ENCODE measurements at places on chromosomes 12 and 14.

DNA sequence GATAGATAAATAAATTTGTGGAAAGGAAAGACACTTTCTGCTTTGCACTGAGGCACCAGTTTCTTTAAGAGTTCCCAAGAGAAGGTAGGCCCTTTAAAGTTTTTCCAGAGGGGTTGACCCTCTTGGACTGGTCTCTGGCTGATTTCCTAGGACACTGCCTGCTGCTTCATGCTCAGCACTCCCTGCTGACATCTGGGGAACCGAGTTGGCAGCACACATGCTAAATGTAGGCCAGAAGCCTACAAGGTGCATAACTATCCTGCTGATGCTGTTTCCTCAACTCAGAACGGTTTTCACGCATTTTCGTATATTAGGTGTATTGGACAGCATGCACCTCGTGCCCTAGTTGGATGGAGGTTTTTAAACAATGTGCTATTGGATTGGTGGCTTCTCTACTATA lies 887.2 kb upstream of the SEL1L start:
- no peak for DNase-seq

DNA sequence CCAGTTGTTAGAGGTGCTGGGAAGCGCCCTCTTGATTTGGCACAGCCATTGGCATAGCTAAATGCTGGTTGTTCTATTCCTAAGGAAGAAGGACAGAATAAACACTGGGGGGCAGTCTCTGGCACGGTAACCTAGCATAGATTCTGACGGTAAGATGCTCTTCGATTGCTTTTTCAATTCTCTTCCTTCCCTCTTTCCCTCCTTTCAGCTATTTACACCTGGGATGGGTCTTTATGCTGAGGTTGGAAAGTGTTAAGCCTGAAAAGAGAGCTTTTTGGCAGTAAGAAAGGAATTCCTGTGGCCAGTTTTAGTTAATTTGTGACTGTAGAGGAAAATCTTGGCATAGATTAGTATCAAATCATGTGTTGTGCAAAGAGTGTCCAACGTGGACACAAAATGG lies 162.8 kb downstream of the SNAPC1 start:
- DNase-seq, result no peak

DNA sequence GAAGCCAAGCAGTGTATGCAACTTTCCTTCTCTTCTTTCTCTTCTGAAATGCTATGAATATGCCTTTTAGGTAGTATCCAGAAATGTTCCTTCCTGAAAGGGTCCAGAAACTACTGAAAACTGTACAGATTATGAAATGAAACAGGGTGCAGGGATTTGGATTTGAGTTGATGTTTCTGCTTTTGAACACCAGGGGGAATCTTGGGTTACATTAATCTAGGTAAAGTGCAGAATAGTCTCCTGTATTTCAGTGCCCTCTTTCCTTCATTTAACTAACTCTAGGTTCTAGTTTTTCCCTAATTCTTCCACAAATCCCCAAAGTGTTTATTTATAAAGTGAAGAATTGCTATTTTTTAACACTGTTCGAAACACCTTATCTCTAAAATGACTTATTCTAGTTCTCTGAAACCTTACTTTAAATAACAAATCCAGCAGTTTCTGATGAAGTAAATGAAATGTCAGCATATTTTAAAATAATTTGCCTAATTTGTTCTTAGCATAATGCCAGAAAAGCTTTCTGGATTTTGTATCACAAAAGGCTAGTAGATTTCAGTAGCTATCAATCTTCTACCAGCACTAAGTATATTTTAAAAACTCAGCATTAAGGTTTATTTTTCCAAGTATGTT lies 111.9 kb downstream of the LRRK2 start:
- no peak for DNase-seq

DNA sequence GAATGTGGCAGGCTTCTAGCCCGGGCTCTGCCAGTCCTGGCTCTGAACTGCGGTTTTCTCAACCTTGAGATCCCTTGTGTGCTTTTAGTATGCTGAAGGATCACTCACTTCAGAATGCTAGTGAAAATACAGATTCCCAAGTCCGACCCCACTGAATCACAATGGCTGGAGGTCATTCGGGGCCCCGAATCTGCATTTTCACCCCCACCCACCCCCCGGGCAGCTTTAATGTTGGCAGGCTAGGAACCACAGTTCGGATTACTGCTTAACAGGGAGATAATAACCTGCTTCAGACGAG lies 573 bp upstream of the SUSD6 start:
- no peak for DNase-seq

DNA sequence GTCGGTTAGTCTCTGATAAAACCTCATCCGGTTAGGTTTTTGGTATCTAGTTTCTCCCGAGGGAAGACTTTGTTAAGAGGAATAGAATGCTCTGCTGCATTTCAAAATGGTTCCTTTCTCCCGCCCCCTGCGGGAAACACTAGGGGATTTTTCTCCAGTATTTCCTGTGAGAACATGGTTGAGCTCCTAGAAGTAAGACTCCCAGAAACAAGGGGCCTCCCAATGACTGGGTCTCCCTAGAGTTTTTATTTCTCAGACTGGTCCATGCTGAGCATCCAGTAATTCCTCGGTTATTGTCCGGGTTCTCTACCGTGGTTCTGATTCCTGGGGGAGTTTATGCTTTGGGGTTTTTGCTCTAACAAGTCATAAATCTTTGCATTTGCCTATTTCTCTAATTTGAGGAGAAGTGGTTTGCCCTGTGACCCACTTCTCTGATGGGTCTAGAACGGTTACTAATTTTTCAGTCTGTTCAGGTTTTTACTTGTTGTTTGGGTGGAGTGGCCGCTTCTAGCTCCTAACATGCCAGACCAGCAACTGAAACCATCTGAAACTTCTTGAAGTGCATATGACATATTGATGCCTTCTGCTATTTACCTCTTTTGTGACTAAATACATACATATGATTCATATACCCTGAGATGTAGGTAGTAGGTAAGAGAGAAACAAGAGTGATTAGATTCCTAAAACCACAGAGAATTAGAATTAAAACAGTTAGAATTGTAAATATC lies 25.1 kb downstream of the TESPA1 start:
- no peak for DNase-seq

GRCh38 chr12:76952995-76953394 lies 74.2 kb upstream of the CSRP2 start:
- DNase-seq, result no peak

- no peak for DNase-seq
Measured at GRCh38 chr14:98169170-98169587, 1102.8 kb downstream of the BCL11B start.
